GM04504 (cell line): ENCODE measurements at places on chromosomes 1 and 21.

- peak; percentile 33 for DNase-seq
Observed at GRCh38 chr1:17877896-17878295, 122.8 kb downstream of the ACTL8 start.

DNA sequence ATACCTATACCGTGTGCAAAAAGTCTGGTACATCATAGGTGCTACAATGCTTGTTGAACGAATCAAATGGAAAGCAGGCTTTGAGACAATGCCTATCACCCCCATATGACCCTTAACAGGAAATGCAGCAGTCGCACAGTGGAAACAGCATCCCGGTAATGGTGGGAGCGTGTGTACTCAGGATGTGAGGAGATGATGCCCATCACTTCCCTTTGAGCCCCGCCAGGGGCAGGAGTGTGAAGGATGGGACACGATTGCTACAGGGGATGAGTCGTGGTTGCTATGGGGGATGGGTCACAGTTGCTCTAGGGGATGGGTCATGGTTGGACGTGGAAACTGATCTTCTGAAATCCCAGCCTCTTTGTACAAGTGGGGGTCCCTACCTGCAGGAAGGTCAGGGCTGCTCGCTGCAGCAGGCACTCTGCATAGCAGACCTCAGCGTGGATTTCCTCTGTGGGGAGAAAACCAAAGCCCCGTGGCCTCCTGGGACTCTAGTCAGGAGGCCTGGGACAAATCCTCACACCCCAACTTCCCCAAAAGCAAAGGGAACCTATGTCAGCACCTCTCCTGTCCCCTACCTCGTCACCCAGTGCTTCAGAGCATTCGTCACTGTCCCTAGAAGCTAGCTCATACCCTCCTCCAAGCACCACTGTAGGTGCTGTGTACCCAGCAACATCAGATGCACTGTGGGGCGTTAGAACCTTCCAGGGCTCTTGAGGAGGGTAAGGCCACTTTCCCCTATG lies 19.3 kb downstream of the TTC39A start:
- DNase-seq: no peak

GRCh38 chr1:68051475-68051874 lies 1.0 kb upstream of the DIRAS3 start:
- peak; percentile 51 for DNase-seq

GRCh38 chr1:11198851-11199594 lies 9.9 kb downstream of the ANGPTL7 start:
- DNase-seq: no peak

DNA sequence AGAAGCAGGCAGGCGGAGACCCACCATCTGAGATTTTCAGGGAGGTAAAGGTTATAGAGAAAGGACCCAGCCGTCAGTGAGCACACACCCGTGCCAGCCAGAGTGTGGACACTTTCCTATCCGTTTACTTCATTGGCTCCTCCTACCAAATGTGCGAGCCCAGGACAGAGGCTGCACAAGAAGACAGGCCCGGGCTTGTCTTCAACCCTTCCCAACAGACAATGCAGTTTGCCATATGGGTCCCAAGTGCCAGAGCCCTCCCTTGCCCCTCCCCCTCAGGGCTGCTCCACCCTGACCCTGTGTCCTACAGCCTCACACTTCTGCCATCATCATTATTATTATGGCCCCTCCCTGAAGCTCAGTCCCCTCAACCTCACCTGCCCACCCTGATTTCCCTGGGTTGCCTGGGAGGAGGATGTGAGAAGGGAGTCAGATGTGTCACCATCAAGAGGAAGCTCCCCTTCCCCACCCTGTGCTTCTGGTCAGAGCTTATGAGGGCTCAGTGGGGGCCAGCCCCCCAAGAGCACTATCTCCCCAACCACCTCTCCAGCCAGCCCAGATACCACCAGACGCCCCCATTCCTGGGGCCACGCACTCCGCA lies 9.4 kb downstream of the LAPTM5 start:
- DNase-seq: no peak

GRCh38 chr1:46158312-46159281 lies 16.3 kb upstream of the TSPAN1 start:
- no peak for DNase-seq

DNA sequence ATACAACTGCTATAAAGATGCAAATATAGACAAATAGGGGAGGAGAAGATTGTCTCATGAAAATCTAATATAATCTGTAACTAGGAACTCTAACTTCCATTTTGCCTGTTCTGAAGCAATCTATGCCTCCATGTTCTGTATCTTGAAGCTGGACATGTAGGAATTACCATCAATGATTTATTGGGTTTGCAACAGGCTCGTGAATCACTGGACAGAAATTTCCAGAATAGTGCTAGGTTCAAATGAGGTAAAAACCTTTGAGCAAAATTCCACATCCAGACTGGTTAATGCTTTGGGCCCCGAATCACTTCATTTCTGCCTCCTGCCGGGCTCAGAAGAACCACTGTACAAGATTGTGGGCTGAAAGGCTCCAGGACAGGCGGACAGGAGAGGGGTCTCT lies 110.7 kb upstream of the CTTNBP2NL start:
- no peak for DNase-seq

DNA sequence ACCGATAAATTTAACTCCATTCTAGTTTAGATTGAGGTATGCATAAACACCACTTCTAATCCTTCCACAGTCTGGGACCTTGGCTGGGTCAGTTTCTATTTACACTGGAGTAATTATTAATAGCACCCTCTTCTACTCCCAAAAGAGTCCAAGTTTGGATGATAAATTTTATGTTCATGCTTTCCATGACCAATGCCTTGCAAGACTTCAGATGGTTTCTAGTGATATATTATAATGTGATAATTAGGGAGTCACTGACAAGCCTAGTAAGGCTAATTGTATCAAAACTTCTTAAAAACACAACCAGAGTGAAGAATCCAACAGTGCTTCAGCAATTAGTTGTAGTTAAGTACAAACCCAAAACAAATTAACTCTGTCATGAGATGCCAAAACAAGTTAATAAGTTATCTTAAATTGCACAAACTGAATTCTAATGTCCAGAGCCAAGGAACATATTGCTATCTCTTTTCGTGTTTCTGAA lies 489.6 kb downstream of the TTLL7 start:
- DNase-seq: no peak

DNA sequence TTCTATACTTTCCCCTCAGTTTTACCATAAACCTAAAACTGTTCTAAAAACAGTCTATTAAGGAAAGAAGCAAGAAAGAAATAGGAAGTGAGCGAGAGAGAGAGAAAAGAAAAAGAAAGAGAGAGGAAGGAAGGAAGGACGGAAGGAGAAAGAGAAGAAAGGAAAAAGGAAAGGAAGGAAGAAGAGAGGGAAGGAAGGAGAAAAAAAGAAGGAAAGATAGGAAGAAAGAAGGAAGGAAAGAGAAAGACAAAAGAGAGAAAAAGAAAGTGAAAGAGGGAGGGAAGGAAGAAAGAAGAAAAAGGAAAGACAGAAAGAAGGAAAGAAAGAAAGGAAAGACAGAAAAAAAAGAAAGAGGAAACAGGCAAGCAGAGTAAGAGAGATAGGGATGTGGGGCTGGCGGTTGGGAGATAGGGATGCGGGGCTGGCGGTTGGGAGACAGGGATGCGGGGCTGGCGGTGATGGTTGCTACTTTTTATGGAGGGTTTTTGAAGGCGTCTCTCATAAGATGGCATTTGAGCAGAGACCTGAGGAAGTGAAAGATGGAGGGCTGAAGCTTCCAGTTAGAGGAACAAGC lies 70.4 kb upstream of the IRF2BP2 start:
- no peak for DNase-seq

GRCh38 chr1:205287076-205287475 lies 34.5 kb downstream of the NUAK2 start:
- DNase-seq: no peak

DNA sequence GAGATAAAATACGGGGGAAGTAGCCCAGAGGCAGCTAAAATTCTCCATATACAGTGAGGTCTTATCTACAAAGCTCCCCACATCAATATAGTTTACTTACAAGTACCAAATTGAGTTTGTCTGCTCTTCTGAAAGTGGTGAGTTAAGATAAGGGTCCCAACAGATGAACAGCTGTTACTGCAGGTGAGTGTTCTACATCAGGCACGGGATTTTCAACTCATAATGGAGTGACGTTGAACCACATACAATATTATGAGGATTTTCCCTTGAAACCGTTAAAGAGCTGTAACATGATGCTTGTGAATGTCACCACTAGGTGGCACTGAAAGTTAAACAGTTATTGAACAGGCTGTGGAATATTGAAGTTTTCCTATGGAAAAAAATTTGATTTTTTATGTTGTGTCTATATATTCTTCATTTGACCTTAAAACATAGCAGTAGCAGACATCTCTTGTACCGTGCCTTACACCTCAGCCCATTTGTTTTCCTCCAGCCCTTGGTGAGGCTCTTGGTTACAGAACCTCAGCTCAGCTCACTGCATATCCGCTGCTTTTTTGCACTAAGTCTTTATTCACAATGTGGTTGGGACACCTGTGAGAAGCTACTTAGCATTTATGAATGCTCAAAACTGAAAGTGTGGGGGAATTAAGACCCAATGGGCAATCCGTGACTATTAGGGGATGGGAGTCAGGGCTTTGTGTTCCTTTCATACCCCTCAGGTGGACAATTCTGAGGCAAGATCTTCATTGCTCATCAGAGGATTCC lies 23.2 kb downstream of the CD1D start:
- DNase-seq: peak; percentile 20

DNA sequence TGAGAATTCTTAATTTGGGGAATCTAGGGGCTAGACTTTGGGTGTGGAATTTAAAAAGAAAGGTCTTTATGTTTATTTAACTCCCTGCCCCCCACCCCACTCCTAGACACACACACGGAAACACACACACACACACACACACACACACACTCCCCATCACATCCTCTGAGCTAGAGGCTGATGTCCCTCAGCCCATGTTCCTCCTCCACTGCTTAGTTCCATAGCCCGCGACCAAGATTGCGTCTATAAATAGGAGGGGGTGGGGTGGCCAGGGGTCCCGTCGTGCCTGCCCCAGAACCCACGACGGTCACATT lies 655 bp upstream of the KIRREL1 start:
- no peak for DNase-seq

DNA sequence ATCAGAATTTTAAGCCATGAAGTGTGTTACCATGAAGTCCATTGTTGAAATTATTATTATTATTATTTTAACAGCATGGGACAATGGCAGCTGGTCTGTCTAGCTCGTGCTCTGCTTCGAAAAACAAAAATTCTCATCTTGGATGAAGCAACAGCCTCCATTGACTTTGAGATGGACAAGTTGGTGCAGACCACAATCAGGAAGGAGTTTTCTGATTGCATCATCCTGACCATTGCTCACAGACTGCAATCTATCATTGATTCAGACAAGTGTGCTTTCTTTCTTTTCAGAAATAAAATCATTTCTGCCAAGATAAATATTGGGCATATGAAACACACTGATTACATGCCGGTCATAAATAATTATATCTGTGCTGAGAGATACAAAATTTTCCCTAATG lies 21.0 kb downstream of the HSPA13 start:
- no peak for DNase-seq

DNA sequence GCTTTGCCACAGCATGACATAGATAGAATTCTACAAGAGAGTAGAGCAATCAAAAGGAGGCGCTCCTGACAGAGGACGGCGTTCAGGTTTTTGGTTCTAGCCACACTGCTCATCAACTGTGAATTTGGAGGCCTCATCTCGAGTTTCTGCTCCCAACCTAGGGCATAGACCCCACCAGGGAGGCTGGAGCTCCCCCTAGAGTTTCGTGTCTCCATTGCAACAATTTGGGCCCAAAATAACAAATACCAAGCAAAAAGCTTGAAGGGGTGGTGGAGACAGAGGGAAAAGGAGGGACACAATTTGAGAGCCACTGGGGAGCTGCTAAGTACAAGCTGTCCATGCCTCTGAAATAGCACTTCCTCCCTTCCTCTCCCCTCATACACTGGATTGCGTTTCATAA lies 297.0 kb downstream of the GPATCH2 start:
- DNase-seq: peak; percentile 8

DNA sequence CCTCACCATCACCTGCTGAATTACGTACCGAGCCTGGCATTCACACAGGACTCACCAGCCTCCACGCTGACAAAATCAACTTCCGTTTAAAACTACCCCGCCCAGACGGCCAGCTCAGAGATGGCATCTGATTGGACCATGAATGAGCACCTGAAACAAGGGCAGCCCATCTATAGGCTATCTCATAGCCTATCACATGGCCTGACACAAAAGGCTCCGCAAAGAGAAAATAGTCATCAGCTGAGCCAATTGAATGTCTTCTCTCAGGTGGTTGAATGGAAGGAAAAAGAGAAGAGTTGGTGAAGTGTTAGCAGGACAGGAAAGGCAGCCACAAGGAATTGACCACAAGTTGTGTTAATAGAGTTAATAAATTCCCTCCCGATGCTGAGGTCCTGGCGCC lies 50.6 kb upstream of the ZC3H12A start:
- DNase-seq: no peak

DNA sequence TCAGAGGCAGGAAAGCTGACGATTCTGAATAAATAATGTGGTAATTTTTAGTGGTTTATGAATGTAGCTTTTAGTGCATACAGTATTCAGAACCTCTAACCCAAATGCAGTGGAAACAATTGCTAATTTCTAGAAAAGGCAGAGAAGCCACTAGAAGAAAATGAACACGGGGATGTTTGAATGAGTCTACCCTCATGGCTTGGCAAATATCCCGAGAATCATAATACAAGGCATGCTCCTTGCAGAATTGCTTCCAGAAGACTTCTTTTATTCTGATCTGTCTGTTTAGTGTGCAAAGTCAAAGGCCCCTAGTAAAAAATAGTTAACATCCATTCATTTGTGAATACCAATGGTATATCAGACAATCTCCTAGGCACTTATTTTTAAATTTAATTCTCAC lies 246.8 kb downstream of the LMO4 start:
- DNase-seq: no peak

- DNase-seq: peak; percentile 72
Observed at GRCh38 chr1:66478116-66478515, 55.8 kb upstream of the SGIP1 start.

GRCh38 chr1:26580116-26580515 lies 50.6 kb downstream of the RPS6KA1 start:
- no peak for DNase-seq

DNA sequence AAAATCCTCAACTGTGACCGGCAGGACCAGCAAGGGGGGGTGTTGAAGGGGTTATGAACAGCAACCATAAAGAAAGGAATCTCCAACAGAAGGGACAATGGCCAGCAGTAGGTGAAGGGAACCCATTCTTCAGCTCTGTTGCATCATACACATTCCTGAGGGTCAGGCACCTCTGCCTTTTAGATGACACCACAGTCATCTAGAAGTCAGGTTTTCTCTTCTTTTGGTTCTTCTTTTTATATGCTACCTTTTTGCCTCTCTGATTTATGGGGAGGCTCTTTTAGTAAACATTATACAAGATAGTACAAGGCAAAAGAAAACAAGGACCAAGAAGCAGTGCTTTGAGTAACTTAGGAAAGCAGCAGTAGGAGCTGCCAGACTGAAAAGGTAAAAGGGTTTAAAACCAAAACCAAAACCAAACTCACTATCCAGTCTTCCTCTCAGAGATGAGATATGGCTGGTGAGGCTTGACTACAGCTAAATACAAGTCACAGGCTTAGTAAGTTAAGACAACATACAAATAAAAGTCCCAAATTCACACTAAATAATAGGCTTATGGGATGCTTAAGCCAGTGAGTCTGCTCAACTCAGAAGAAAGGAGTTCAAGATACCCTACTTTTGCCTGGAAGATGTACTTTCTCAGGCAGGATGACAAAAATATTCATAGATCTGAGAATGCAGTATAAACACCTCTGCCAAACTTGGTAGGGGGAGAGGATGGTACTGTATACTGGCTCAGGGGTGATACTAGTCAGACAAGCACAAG lies 4.1 kb downstream of the TEX38 start:
- DNase-seq: no peak

- DNase-seq: peak; percentile 36
Observed at GRCh38 chr1:218537122-218537913, 192.2 kb downstream of the TGFB2 start.

GRCh38 chr1:77571642-77572041 lies 110.8 kb downstream of the ZZZ3 start:
- no peak for DNase-seq
